ENCODE measurements at places on chromosomes 1 and 21.

DNA sequence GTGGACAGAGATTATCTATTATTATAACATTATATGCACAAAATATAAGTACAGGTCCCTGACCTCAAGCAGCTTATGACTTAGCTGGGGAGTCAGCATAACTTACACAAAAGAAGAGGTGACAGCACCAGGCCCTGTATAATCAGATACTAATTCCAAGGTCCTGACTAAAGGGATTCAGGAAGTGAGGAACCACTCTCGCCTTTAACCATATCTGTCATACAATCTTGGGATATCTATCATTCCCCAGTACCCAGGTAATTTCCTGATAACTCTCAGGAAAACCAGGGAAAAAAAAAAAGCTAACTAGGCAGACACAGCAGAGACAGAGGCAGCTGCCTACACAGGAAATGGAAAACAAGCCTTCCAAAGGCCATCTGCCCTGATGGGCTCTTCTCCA lies 78.5 kb upstream of the CAMK1G start:
- no peak for DNase-seq

- DNase-seq, result no peak
Observed at GRCh38 chr1:51570063-51570710, 46.7 kb upstream of the OSBPL9 start.

- no peak for DNase-seq
Observed at GRCh38 chr1:55428231-55428630, 213.1 kb upstream of the USP24 start.

GRCh38 chr1:21435646-21436487 lies 4.1 kb upstream of the NBPF3 start:
- no peak for DNase-seq

- no peak for DNase-seq
Observed at GRCh38 chr1:3069491-3070308, 697 bp downstream of the PRDM16 start.

DNA sequence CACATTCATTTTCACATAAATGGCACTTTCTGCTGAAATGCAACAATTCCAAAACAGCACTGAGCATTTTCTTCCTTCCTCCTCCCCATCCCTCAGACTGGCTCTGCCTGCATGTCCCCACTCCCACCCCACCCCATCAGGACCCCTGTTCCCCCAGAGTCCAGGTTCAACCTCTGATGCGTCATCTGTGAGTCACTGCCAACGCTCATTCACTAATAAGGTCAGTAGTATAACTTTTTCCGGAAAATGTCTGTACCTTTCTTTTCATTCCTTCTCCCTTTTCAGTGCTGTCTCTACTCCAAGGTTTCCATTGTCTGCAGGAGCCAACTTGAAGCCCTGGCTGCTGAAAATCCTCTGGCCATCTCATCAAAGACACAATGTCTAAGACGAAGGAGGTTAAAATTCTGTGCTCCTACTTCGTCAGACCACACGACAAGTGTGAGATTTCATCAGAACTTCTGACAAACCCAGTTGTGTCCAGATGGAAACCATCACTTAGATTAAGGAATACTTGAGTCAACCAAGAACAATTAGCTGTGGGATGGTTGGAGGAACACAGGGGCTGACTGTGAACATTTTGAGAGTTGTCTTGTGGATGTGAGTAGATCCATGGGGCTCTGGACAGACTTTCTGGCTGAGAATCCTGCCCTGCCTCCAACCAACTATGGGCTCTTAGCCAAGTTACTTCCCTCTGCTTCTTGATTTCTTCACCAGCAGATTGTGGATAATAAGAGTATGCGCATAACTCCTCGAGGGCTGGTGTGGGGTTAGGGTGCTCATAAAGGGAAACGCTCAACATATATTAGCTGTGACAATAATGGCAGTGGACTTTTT lies 35.6 kb upstream of the UTS2 start:
- DNase-seq, result no peak

GRCh38 chr1:247864644-247865043 lies 7.7 kb downstream of the TRIM58 start:
- no peak for DNase-seq

GRCh38 chr1:201503397-201504176 lies 3.3 kb downstream of the CSRP1 start:
- DNase-seq, result no peak

- no peak for DNase-seq
Observed at GRCh38 chr1:9472386-9473031, 66.8 kb upstream of the SLC25A33 start.

GRCh38 chr1:109084563-109085517 lies 5.7 kb upstream of the TMEM167B start:
- DNase-seq, result no peak

- DNase-seq, result no peak
Observed at GRCh38 chr1:238861342-238862066, 524.9 kb upstream of the CHRM3 start.

DNA sequence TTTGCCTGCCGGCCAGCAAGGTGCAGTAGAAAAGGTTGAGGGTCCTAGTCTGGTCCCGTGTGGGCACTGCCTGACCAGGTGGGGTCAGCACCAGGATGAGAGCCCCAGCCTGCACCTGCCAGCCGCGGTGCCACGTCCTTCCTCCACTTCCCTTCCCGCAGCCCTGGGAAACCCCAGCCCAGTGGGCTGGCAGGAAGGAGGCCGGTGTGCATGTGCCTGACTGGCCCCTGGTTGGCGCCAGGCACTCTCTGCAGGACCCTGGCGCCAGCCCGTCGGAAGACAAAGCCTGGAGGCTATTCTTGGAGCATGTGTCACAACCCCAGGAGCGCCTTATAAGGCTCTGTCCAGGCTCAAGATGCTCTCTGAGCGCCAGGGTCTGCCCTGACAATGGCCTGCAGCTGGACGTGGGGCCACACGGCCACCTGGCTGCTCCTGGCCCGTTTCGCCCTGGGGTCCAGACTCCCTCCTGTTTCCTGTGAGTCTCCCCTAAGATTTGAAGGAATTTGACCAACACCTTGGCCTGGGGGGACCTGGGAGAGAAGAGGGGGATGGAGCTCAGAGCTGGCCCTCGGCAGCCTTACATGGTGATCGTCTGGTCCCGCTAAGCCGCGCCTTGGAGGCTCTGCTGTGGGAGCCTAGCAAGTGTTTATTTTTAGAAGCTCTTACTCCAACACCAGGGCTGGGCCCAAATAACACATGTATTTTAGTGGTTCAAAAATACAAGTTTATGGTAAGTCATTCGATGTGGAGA lies 31.9 kb upstream of the POFUT2 start:
- no peak for DNase-seq

- no peak for DNase-seq
Observed at GRCh38 chr21:21898801-21899200, 900.6 kb downstream of the NCAM2 start.

GRCh38 chr21:16040601-16041000 lies 310.8 kb downstream of the USP25 start:
- DNase-seq, result no peak

GRCh38 chr1:36851087-36851486 lies 183.2 kb downstream of the GRIK3 start:
- DNase-seq, result no peak

DNA sequence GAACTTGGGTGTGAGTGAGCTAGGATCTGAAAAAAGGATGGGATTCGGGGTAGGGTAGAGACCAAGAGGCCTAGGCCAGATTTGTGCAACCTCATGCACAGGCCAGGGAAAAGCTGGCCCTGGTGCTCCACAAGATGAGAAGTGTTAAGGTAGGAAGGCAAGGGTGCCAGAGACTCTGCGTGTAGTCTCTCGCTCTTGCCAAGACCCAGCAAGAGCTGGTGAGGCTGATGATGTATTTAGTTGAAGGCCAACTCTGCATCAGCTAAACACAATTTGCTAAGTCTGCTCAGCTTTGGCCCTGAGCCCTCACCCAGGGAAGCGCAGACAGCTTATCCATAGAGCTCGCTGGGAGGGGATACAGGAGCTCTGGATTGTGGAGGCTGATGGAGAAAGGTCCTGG lies 26.6 kb upstream of the SOX13 start:
- no peak for DNase-seq

GRCh38 chr1:62904856-62905225 lies 120.9 kb downstream of the ATG4C start:
- no peak for DNase-seq

DNA sequence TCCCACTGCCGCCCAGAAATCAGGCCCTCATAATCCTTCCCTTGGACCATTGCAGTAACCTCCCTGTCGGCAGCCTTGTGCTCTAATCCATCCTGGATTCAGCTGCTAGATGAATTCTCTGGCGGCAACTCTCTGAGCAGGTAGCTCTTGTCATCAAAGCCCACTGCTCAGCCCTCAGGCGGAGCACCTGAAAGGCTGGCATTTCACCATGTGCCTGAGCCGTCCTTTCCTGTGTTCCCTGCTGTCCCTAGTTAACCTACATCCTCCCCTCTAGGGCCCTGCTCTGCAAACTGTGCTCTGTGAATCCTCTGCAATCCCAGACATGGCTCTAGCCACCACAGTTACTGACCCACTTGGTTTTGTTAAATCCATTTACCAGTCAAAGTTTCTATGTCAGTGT lies 118.0 kb downstream of the KAZN start:
- no peak for DNase-seq

GRCh38 chr1:232147215-232147614 lies 482.7 kb downstream of the SIPA1L2 start:
- DNase-seq, result no peak

- DNase-seq, result no peak
Observed at GRCh38 chr1:64184003-64184440, 19.4 kb upstream of the UBE2U start.

GRCh38 chr1:234875953-234876855 lies 252.4 kb downstream of the TOMM20 start:
- no peak for DNase-seq

DNA sequence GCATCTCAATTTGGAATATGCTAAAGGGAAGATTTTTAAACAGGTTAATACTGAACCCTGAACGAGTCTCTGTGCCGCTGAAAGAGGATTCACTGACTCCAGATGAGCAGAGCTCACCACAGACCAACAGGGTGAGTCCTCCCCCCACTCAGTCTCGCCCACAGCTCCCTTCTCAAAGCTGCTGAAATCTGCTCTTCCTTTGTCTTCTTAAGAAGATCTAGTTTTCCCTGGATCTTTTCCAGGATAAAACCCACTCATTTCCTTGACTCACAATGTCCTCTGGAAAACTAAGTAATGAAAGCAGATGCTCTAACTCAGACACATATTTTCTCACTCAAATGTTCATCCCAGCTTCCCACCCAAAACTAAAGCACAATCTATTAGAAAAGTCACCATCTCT lies 447.0 kb upstream of the PKN2 start:
- no peak for DNase-seq

DNA sequence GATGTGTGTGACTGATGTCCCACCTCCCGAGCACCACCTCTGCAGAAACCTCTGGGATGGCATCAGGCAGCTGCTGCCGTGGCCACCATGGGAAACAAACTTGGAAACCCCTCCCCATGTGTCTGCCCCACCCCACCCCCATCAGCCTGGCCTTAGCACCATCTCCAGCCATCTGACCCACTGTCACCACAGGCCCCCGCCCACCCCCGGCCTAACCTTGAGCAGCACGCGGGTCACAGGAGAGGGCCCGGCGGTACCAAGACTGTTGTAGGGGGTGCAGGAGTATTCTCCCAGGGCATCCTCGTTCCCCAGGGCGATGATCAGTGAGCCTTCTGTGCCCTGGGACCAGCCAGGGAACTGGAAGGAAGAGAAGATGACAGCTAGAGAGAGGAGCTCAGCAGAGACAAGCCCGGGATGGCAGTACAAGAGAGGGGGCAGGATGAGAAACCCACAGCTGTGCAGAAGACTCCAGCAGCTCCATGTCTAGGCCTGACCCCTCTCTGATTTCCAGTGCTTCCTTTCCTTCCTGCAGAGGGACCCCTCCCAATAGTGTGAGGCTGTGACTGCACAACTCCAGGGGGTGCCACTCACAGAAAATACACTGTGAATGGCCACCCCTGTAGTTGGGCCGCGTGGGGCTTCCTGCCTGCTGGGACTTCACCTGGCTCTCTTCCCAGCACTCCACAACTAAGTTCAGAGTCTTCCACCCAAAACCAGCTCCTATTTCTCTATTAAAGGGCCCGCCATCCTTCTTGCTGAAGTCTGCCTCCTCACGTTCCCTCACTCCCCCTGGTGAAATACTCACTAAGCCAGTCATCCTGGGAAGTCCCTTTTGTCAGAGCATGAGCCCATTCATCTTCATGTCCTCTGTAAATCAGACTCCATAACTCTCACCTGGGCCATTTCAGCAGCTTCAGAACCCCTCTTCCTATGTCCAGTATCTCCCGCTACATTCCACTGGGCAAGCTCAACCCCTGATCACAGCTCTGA lies 7.3 kb upstream of the TAGLN2 start:
- DNase-seq, result no peak
